Activated CD4-positive, alpha-beta T cell treated with anti-CD3 and anti-CD28 coated beads for 4 hours (primary cell): ENCODE measurements at places on chromosomes 2 and 18.

DNA sequence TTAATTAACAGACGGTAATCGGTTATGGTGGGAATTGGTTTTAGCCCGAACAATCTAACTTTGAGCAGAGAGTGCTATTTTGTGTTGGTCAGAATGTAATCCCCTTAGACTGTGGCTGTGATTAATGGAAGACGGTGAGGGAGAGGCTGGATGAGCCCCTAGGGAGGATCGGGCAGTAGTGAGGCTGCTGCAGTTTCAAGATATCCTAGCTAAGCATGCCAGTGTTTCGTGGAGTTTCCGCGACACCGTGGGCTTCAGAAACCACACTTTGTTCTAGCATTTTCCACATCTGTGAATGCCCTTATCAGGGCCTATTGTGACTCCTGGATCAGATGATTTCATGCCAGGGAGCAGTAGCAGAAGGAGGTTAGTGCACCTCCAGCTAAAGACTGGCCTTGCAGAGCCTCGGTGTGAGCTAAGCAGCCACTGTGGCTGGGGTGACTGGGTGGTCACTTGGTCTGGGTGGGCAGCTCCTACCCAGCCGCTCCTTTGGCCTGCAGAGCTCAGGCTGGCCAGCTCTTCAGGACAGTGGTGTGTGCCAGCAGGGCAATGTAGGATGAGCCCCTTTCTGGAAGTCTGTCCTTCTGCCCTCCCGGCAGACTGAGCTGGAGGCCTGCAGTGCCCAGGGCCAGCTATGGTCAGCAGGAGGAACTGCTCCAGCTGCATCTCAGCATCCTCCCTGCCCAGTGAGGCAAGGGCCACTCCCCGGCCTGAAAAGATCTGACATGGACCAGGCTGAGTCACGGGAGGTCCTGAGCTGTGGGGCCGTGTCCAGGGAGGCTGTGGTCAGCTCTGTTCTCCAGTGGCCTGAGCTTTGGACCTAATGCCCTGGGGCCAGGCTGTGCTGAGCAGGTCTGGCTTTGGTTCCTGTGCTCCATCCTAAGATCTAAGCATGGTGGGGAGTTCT is 142.6 kb upstream of the GPC1 start:
- no peak for DNase-seq

DNA sequence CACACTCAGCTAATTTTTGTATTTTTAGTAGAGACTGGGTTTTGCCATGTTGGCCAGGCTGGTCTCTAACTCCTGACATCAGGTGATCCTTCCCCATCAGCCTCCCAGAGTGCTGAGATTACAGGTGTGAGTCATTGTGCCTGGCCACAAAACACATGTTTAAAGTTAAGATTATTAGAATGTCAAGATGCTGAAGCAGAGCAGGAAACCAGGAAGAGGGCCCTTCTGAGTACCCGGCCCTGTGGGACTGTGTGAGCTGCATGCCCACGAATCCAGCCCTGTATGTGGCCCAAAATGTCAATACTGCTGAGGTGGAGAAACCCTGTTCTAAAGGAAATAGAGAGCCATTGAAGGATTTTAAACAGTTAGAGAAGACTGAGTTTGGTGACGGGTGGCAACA is 31.0 kb upstream of the REV1 start:
- no peak for DNase-seq

DNA sequence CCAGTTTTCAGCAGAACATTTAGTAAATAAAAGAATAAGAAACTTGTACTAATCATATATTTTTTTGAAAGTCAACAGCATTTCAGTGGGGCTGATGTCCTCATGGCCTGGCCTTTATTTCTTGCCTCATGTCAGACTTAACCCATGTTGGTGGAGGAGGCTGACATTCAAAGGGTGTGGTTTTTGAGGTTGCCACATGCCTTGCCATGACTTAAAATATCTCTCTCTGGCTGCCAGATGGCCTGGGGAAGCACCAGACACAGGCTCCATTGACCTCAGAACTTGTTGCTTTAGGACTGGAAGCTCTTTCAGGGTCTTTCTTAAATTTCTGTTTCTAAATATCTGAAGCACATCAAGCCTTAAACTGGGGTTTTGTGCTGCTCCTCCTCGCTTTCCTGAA is 32.5 kb upstream of the CD28 start:
- no peak for DNase-seq

DNA sequence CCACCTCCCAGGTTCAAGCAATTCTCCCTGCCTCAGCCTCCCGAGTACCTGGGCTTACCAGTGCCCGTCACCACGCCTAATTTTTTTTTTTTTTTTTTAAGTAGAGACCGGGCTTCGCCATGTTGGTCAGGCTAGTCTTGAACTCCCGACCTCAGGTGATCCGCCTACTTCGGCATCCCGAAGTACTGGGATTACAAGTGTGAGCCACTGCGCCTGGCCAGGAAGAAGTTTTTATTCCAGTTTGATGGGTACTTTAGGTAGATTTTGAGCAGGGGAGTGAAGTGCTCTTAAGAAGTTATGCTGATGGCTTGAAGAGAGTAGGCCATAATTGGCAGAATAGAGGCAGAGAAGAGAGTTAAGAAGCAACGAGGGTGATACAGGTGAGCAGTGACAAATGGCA is 25.3 kb downstream of the FZD5 start:
- no peak for DNase-seq

DNA sequence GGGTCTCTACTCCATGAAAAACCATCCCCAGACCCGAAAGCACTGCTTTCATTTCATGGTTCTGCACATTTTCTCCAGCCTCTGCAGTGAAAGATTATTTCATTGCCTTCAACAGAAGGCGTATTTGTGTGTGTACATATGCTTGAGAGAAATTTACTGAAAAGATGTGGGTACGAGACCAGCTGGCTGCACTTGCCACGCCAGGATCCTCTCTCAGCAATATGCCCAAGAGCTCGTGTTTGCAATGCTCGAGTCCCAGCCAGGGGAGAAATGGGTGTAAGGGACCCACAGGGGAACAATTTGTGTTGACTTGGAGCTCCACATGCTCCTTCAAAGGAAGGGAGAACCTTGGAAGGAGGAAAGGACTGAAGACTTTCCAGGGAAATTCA is 37.3 kb downstream of the TMEM177 start:
- no peak for DNase-seq
